ENCODE measurements at places on chromosomes 3 and 15.
A peak's percentile ranks its signal among the peaks of the same experiment; 100 is the strongest.

DNA sequence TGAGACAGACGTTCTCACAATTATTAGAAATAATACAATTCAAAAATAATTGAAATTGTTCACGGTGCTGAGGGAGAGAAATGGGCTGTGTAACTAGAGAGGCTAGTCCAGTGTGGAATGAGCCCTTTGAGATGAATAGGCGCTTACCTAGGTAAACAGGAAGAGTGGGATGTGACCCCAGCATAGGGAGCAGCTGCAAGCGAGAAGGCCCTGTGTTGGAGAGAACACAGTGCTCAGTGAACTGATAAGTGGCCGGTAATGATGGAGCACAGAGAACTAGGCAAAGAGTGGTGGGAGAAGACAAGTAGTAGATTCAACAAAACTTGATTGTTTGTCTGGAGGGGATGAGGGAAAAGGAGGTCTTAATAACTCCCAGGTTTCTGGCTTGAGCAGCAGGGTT, 103.9 kb downstream of the HCN4 start:
- no peak for DNase-seq

DNA sequence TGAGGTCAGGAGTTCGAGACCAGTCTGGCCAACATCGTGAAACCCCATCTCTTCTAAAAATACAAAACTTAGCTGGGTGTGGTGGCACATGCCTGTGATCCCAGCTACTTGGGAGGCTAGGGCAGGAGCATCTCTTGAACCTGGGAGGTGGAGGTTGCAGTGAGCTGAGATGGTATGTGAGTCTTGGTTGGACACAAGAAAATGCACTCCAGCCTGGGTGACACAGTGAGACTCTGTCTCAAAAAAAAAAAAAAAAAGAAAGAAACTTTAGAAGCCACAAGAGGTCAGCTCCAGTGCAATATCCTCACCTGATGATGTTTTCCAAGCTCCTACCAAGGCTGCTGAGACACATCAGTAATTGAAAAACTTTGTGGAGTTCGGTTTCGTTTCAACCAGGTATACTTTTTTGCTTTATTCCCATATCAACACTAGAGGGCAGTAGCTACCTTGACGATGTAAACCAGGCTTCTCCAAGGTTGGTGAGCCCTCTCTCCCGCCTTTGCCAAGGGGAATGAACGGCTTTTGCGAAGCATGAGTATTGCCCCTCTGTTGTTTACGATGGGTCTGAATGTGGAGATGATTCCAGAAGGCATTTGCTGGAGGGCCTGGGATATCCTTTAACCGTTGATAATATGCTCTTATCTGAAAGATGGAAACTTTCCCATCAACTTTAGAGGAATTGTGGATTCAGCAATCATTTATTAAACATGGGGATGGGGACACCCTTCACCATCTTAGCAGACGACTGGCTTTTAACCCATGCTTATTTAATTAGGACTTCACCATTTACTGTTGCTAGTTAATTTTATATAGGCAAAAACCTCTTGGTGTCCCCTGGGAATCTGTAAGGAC, 202.8 kb downstream of the SV2B start:
- DNase-seq, result peak; percentile 64

DNA sequence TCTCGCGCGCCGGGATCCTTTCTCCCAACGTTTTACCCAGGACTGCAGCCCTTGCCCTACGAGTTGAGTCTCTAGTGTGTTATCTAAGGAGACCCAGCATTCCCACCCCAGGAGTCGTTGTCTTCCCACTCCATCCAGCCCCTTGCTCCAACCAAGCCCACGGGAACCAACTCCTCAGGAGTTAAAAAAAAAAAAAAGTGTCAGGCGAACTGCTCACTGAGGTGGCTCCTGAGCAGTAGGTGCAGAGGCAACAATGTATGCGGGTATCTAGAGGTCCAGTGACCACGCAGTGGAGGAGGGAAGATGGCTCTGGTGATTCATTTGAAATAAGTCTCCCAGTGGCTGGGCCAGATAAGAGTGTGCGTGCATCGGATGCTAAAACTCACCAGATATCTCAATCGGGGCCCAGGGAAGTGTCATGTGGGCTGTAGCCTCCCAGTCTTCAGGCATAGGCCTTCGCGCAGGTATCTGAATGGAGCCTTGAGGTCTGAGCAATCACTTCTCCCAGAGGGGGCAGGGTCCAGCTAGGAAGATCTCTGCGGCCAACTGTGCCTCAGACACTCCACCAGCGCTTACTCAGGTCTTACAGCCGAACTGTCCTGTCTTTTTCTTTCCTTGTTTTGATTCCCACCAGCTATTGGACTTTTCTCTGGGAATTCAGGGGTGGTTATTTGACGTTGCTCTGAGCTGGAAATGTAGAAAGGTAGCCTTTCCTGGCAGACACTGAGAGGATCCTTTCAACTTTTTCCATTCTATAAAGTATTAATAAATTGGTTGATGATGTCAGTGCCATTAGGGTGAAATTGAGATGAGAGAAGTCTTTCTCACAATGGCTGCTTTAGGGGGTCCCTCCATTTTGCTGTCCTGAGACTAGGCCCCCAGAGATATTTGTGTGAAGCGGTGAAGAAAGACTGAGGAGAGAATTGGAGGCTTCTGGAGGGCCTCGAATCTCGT, 21.0 kb downstream of the ZIC4 start:
- DNase-seq, result no peak

DNA sequence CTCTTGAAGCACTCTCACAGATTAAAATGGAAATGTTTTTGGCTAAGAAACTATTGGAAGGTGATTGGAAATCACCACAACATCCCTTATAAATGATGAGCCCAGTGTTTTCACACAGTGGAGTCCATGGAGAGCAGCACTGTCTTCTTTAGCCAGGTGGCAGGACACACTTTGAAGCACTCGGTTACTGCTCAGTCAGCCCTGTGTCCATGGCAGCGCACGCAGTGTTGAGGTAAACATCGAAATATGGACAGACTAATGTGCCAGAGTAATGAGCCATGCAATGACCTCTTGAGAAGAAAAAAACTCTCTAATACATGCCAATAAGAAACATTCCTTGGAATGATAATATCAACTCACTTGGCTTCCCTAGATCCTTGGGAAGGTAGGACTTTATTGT, 66.6 kb downstream of the TGFBR2 start:
- no peak for DNase-seq

DNA sequence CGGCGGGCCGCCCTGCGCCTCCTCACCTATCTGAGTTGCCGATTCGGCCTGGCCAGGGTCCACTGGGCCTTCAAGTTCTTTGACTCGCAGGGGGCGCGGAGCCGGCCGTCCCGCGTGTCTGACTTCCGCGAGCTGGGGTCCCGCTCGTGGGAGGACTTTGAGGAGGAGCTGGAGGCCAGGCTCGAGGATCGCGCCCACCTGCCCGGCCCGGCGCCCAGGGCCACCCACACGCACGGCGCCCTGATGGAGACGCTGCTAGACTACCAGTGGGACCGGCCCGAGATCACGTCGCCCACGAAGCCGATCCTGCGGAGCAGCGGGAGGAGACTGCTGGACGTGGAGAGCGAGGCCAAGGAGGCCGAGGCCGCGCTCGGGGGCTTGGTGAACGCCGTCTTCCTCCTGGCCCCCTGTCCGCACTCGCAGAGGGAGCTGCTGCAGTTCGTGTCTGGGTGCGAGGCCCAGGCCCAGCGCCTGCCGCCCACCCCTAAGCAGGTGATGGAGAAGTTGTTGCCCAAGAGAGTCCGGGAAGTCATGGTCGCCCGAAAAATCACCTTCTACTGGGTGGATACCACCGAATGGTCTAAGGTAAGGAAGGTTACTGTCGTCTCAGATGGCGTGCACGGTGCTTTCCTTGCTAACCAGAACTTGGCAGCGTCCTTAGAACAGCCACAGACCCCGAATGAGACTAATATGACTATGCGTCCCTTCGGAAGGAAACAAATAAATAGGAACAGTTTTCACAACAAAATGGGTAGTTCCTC, 567 bp downstream of the TICRR start:
- DNase-seq, result peak; percentile 36

DNA sequence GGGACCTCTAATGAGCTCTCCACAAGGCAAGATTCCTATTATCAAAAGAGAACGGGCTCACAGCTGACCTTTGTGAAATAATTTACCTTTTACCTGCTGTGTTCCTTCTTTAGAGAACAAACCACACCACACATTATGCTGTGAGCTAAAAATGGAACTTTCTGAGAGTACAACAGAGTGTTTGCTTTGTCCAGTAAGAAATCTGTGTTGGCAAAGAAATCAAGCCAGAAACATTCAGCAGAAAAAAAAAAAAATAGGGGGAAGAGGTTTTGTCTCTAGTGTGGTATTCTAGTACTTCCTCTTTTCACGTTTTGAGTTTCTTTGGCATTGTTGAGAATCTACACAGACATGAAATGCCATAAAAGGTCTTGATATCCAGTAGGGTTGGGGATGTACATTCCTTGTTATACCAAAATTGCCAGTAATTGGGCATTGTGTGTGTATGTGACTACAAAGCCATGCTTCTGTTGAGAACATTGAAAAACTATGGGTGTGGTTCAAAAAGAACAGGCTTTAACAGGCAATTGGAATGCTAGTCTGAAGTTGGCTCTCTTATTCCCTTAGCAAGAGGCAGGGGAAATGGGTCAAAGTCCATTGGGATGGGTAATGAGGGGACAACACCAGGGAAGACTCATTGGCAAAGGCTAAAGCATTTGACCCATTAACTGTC, 273.5 kb downstream of the NEK10 start:
- DNase-seq, result no peak

DNA sequence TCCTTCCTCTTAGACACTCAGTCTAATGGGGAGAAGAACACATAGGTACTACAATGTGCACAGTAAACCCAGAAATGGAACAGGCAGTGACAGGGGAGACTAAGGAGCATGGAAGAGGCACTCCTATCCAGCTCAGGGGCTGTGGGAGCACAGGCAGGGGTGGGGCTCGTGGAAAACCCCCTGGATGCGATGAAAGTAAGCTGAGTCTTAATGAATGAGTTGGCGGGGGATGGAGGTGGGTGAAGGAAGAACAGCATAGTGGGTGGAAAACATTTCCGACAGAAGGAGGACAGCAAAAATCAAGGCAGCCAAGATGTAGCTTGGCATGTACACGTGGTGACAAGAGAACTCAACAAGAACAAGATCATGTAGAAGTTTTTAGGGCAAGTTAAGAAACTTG, 33.6 kb upstream of the UBE2E2 start:
- DNase-seq, result no peak

DNA sequence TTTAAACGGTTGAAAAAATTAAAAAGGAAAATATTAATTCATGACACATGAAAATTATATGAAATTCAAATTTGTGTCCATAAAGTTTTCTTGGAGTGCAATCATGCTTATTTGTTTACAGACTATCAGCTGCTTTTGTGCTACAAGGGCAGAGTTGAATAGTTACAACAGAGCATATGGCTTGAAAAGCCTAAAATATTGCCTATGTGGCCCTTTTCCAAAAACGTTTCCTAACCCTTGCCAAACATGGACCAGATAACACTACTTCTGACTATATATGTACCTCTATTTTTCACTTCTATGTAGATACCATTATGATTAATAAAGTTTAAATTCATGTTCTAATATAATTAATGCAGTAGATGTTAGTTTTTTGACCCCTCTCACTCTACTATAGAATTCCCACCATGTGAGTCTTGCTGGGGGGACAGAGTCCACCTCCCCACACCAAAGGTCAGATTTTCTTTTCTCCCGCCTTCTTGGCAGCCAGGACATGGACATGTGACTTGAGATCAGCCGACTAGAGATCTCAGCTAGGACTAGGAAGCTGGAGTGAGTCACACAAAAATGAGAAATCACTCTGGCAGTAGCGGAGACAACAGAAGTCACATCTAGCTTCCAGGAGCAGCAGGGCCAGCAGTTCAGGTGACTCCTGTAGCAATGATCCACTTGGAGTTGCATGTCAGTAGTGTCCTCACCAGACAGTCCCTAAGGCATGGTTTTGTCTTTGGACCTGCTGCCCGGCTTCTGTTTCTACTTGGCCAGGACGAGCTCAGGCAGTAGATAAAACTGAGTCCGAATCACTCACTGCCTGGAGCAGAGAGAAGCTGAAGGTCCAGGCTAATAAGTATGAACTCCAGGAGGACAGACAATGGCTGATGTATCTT, 22.4 kb downstream of the CIAO2A start:
- DNase-seq, result peak; percentile 89

DNA sequence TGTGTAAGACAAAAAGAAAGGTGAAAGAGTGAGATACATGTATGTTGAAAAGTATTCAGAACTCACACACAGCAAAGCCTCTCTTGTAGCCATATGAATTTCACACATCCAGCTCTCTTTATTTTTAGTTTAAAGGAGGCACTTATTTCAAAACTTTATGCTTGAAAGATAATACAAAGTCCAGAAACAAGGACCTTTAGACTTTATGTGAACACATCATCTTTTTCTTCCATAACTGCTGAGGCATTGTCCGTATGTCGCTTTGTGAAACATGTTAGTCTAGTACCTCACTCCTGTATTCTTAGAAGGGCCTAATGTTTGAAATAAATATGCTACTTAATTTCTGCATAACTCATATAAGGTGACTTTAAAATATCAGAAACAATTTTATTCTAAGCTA, 763.4 kb downstream of the GBE1 start:
- no peak for DNase-seq

DNA sequence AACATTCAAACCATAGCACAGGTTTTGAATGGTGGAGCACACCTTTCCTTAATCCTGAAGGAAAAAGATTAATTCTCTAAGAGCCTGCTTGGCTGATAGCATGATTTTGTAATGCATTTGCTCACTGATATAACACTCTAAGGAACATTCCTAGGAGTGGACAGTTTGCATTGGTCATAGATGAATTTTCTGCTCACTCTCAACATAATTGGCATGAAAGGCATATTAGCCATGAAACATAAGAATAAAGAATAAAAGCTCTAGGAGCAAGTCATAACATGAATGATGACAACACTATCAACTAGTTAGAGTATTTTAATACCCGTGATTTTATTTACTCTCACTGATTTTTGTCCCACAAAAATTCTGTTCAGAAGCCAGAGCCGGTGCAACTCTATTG, 34.3 kb upstream of the LRTM1 start:
- DNase-seq, result no peak

- no peak for DNase-seq
Observed at GRCh38 chr15:55484917-55485672, 22.9 kb downstream of the DNAAF4 start.

GRCh38 chr3:106242781-106243180, 374.0 kb upstream of the CBLB start:
- no peak for DNase-seq

- no peak for DNase-seq
Observed at GRCh38 chr3:44171891-44172290, 69.8 kb upstream of the TOPAZ1 start.

GRCh38 chr15:64478863-64479262, 18.5 kb downstream of the ZNF609 start:
- DNase-seq, result no peak

- no peak for DNase-seq
Observed at GRCh38 chr3:113673593-113673992, 22.8 kb downstream of the USF3 start.

DNA sequence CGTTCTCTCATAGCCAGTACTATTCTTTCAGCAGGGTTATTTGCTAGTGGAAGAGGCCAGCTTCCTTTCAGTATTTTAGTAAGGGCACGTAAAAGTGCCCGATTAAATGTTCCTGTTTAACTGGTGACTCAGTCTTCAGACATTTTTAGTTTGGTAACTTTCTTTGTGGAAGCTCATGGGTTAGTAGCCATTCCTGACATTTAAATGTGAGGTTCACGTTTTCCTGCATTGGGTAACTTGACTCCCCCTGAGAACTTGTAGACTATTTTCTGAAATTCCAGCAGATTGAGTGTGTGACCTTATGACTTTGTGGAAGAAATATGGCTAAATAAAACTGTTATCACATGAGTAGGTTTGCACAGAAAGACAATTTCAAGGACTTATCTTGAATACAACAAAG, 16.9 kb downstream of the ABHD2 start:
- DNase-seq, result peak; percentile 95

- DNase-seq, result peak; percentile 93
Observed at GRCh38 chr15:64893481-64894394, 18.0 kb upstream of the ANKDD1A start.
